ENCODE measurements at places on chromosomes 1 and 21.
A peak's percentile ranks its signal among the peaks of the same experiment; 100 is the strongest.

DNA sequence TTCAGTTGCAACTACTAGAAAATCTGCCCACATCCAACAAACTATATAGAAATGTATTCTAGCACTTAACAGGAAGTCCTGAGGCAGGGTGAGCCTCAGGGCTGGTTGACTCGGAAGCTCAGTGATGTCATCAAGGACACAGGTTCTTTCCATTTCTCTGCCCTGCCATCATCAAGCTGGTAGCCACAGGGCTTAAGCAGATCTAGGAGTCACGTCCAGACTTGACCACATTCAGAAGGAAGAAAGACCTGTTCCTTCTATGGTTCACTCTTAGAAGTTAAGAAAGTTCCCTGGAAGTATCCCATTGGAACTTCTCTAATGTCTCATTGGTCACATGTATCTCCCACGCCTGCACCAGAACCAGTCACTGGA lies 438.1 kb downstream of the PRDM2 start:
- DNase-seq: peak; percentile 41

GRCh38 chr21:29316029-29316742 lies 17.5 kb downstream of the BACH1 start:
- no peak for DNase-seq

GRCh38 chr1:209411491-209411929 lies 172.0 kb upstream of the CAMK1G start:
- no peak for DNase-seq

DNA sequence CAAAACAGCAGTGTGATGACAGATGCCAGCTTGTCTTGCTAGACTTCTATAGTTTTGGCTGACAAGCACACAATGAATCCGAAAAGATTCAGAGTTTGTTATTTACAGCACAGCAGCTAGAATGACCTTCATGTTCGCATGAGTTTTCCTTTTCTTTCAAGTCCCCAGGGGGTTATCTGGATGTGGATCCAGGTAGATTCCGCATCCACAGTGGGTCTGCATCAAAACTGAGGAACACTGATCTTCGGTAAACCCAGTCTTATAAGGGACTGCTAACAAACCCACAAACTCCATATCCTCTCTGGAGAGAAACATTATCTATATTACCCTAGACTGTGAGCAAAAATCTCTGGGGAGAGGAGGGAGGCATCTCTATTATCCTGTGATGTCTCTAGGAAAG lies 69.0 kb upstream of the DEPDC1 start:
- no peak for DNase-seq

DNA sequence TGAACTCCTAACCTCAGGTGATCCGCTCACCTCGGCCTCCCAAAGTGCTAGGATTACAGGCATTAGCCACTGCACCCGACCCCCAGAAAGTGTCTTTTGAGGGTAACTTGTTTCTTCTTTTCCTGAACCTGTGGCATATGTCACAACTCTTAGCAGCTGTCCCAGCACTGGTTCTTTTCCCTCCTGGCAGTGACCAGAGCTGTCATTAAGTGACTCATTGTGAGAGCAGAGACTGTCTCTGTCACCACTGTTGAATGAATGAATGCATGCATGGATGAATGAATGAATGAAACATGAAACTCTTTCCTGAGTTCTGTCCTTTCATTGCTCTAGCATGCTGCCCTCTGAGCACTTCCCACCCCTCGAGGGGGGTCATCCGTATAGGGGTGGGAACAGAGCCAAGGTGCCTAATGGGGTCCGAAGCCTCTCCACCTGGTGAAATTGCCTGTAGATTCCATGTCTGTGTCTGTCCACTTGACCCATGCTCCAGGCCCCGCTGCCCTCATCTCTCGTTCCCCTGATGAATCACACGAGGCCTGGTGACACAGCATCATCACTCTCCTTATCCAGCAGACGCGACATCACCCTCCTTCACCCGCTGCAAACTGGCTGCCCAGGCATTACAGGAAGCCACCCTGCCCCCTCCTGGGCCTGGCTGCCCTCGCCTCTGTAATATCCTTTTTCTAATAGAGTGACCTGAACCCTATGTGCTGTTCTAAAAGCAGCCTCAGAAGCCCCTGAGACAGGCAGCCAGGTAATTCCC lies 75.0 kb downstream of the IGSF21 start:
- peak; percentile 40 for DNase-seq

DNA sequence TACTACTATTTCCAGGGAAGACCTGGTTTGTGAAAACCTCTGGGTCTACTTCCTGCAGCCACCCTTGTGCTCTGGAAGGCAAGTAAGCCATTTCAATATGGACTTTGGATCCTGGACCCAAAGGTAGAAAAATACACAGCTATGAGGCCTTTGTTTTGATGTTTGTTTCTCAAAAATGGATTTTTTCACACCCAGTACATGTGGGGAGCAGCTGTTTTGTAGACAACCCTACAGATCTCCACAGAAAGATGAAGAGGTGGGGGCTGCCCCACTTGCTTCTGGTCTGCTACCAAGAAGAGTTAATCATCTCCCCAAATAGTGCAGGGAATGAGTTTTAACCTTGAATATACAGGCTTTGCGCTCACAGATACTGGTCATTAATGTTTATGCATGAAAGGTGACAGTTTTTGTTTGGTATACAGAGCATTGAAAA lies 29.2 kb downstream of the ZNF281 start:
- no peak for DNase-seq

DNA sequence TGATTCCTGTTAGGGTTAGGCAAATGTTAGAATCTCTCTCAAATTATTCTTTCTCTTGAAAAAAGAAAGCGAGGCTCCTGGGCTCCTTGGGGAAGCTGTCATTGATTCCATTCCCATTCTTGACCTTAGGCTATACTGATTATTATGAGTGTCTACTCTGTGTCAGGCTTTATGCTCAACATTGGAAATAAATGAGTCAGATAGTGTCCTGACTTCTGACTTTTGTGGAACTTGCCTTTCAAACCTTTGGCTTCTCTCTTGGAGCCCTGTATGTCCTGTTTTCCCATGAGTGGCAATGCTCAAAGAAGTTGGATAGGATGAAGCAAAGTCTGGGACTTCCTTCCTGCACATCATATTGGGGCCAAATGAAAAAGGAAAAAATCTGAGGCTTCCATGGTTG lies 11.6 kb downstream of the AGO1 start:
- no peak for DNase-seq

- no peak for DNase-seq
Measured at GRCh38 chr21:40976198-40977109, 129.5 kb upstream of the DSCAM start.

DNA sequence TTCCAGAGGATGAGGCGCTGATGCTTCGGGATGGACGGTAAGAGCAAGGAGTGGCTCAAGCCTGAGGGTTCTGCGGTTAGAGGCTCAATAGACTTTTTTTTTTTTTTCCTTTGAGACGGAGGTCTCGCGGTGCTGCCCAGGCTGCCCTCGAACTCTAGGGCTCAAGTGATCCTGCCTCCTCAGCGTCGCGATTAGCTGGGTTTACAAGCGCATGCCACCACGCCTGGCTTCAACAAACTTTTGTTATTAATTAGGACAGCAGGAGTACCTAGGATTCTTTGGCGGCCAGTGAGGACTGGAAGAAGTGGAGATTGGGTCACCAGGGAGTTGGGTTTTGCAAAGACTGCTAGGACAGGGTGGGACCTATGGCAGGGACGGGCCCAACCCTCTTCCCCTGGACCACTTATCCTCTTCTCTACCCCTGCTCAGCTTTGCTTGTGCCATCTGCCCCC lies 587 bp downstream of the SCNM1 start:
- DNase-seq: no peak

DNA sequence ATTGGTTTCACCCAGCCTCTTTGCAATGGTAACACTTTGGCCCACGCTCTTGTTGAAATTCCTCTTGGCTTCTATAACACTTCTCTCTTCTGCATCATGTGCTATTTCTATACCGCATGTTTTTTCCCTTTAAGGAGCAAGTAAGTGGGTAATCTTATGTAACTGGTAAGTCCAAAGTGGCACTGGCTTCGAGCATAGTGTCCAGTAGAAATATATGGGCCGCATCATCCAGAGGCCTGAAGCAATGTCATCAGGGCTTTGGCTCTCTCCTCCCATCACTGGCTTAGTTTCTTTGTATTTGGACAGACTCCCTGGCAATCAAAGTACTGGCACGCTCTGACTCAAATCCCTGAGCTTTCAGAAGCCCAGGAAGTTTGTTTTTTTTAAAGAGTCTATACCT lies 17.5 kb downstream of the CHML start:
- no peak for DNase-seq

GRCh38 chr1:229694053-229694693 lies 68.1 kb downstream of the URB2 start:
- DNase-seq: peak; percentile 59

DNA sequence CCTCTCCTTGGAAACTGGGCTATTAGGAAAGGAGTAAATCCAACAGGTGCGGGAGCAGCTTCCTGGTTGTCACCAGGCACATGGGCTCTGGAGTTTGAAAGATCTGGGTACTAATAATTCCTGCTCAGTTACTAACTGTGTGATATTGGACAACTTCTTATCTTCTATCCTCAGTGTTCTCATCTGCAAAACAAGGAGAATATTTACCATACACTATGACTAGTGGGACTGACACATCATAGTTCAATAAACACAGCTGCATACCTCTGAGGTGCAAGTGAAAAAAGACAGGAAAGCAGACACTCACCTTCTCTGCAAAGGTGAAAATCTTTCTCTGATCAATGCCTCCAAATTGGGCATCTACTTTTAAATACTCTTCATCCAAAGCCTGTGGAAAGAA lies 19.7 kb downstream of the YARS1 start:
- no peak for DNase-seq

- DNase-seq: no peak
Measured at GRCh38 chr1:42206164-42206563, 41.6 kb upstream of the GUCA2A start.

DNA sequence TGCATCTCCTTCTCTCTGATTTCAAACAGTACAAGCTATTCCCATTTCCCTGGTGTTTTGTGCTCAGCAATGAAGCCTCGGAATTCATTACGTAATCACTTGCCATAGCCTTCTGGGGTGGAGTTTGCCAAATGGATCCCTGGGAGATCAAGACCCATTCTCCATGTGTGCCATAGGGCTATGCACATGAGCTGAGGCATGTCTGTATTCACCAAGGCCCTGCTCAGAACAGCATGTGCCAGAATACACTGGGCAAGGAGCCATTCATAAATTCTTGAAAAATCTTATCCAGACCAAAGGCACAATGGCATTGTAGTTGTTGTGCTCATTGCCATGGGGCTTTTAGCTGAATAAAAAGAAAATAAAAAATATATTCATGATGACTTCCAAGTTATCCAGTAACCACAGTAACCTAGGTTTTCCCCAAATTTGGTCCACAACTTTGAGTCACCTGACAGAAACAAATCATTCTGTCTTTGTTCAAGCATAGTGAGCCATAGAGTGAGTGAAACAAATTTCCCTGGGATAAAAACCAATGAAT lies 53.0 kb downstream of the CRB1 start:
- DNase-seq: no peak

DNA sequence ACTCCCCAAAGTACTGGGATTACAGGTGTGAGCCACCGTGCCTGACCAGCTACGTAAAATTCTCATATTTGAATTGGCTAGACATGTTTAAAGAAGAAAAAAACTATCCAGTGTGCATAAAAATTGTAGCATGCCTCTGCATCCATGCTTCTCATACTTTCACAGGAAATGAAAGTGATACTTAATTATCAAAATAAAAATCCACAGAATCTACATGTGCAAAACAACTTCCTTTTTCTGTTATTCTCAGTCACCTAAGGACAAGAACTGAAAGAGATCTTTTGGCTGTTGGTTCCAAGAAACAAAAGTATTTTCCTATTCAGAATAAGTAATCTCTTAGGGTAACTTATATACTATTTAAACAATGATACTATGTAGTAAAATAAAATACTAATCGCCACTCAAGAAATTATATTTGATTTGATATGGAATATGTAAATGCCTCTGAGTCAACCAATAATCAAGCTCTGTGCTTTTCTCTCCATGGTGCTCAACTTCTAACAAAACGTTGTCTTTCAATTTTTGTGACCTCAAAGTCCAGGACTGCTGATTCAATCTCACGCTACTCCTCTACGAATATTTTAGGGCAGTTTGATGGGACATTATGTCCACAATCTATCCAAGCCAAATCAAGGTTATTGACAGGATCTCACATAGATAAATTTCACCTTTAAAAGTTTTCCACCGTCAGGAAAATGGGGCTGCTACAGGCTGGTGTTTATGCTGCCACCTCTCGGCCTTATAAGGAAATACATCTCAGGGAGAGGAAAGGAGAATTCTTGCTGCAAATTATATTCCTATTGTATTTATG lies 102.7 kb downstream of the ZNF281 start:
- peak; percentile 21 for DNase-seq

- no peak for DNase-seq
Measured at GRCh38 chr1:3240524-3241235, 171.7 kb downstream of the PRDM16 start.

GRCh38 chr1:33319949-33320618 lies 814 bp downstream of the A3GALT2 start:
- no peak for DNase-seq

- DNase-seq: no peak
Measured at GRCh38 chr1:163747261-163747660, 425.5 kb downstream of the NUF2 start.

DNA sequence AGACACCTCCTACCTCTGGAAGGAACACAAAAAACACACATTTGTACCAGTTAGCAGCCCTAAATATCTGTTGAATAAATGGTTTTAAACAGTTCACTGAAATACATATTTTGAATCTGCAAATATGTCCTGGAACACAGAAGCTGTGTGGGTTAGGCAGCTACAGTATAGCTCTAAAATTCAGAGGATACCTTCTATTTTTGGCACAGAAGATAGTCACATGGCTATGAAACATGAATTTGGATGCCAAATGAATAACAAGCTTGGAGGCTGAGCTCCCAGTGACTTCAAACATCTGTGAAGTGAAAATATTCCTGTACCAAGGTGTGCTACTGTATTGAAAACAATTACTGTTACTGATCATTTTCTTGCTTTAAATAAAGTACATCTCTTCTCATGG lies 391.5 kb upstream of the ADGRL2 start:
- no peak for DNase-seq

- DNase-seq: peak; percentile 53
Measured at GRCh38 chr1:156421062-156421938, 52.3 kb downstream of the RHBG start.

DNA sequence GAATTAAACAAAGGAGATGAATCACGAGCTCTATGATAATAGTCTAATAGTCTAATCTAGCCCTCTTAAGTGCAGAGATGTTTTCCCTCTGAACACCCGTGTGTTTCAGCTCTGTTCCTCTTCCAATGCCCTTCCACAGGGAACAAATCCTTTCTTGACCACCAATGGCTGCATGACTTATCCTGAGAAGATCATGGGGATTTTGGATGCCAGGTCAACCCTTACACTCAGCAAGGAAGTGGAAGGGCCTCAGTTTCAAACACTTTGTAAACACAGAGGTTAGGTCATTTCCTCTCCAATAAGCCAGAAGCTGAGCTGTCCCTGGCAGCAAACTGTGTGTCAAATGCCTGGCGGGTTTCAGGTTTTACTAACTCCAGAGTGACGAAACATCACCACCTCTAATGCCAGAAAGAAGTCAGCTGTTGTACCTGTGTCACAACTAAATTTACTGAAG lies 200.0 kb downstream of the GABPA start:
- DNase-seq: peak; percentile 99

- no peak for DNase-seq
Measured at GRCh38 chr1:77511440-77511840, 171.0 kb downstream of the ZZZ3 start.
